ENCODE measurements at places on chromosomes 7 and 10.

DNA sequence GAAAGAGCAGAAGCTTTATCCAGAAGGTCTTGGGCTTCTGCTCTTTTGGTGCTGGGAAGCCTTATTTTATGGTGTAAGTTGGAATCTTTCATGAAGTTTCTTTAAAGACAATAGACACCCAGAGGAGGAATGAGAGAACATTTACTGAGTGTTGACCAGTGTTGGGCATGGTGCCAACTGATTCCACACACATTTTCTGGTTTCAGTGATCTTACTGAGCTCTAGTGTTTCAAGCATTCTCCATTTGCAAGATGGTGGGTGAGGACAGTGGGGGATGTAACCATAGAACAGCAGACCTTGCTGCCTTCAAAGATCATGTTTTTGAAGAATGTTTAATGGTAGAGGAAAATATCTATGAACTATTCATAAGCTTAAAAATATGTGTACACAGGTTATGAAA, 114.6 kb downstream of the LRMDA start:
- no peak for DNase-seq

DNA sequence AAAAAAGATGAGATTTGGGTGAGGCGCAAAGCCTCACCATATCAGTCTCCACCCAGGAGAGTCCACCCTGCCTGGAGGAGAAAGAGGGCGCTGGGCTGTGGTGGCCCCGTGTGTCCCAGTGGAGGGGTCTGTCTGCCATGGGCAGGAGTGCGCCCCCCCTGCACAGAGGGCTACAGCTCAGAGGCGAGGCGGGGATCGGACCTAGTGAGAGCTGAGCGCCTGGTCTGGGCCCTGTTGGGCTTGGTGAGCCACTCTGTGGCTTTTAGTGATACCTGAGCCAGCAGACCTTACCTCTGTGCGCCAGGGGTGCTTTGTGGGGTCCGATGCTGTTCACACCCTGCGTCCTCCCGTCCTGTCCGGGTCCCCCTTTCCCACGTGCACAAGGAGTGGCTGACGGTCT, 25.9 kb upstream of the GNA12 start:
- no peak for DNase-seq

- DNase-seq = no peak
These were observed 732.4 kb downstream of the IPMK start for GRCh38 chr10:57535306-57535705.

DNA sequence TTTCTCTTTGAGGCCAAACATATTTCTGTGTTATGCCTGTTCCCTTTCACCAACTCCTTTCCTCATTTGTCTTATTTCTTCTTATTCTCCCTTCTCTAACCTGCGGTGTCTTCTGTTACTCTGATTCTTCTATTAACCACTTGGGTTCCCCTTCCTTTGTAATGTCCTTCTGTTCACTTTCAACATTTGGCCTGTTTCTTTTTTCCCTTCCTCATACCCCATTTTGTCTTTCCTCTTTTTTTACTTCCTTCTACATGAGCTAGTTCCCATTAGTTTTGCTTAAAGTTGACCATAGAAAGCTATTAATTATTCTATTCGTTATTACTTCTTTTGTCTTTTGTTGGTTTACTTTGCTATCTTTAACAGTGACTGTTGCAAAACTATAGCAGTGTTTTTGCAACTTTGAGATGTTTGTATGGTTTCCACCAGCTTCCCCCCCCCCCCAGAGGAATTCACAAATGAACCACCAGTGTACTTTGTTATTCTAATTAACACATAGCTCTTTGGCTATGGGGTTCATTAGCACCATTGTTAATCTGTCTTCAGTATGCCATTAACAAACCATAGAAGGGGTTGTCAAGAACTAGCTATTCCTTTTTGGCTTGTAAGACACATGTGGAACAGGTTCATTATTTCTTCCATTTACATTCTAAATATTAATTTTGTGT, 2.9 kb downstream of the LRGUK start:
- DNase-seq = no peak

DNA sequence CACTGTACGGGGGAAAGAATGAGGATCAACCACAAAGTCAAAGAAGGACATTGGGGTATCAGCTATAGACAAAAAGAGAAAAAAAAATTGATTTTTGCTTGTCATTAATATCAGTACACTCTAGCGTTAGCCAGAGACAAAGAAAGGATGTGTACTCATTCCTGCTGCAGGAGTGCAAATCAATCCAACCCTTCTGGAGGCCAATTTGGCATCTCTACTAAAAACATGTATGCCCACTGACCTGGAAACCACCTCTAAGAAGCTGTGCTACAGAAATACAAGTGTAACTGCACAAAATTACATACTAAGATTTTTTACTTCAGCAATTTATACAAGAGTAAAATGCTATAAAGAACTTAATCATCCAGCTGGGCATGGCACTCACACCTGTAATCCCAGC, 13.6 kb downstream of the NSMCE4A start:
- DNase-seq = no peak

Data from stomach (tissue), 19 donors.